ENCODE measurements at places on chromosomes 3 and 15. TPM values are rescaled to one million over a fixed set of nuclear protein-coding genes. Genes with fewer than 3 reads are reported as not detected.

Gene MYH15
- total RNA-seq: 1.8 TPM

Gene BUB1B
- 23.2 TPM for total RNA-seq

DNA sequence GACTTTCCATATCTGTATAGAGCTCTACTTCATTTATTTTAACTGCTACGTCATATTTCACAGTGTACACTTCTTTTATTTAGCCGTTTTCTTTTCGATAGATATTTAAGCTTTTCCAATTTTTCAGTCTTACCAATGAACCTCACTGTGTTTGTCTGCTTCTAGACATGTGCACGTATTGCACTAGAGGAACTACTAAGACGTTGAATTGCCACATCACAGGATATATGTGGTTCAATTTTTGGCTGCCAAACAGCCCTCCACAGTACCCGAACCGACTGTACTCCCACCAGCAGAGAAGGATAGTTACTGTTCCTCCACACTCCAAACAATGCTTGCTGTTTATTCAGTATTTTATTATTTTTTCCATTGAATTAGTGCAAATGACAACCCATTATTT, 2.0 kb downstream of the NR1I2 start:
- DNase-seq: no peak

DNA sequence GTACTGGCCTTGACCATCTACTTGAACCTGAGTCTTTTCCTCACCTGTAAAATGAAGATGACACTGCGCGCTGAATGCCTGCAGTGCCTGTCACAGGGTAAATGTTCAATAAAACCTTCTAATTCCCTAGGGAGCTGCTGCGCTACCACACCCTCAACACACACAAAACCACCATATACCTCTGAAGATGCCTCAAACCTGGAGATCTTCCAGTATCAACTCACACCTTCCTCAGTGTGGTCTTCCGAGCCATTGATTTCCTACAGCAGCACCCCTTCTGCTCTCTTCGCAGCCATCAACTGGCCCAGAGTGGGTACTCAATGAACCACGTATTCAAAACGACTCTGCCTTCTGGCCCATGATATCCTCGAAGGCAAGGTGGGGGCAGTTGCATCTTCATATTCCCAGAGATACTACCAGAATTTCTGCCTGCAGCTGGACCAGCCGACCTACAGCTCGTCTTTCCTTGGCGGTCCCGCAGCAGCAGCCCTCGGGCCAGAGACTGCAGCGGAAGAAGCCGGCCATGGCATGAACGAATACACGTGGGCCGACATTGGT, 695 bp downstream of the RPL32 start:
- peak; percentile 36 for DNase-seq

GRCh38 chr3:157290766-157291165, 130.8 kb upstream of the CCNL1 start:
- no peak for DNase-seq

GRCh38 chr3:26639339-26639738, 16.8 kb downstream of the LRRC3B start:
- no peak for DNase-seq

GRCh38 chr3:10411598-10412332, 90.9 kb upstream of the SEC13 start:
- peak; percentile 83 for DNase-seq

GRCh38 chr3:74489050-74489792, 125.2 kb downstream of the CNTN3 start:
- DNase-seq: no peak

- DNase-seq: no peak
Observed at GRCh38 chr3:150345021-150345538, 63.0 kb upstream of the TSC22D2 start.

- DNase-seq: no peak
Observed at GRCh38 chr3:180563406-180563805, 38.6 kb upstream of the TTC14 start.
